T-helper 9 cell (primary cell): ENCODE measurements at places on chromosomes 6 and 20.
A peak's percentile ranks its signal among the peaks of the same experiment; 100 is the strongest.

GRCh38 chr20:47063407-47063806 lies 168.8 kb downstream of the EYA2 start:
- DNase-seq, result no peak

DNA sequence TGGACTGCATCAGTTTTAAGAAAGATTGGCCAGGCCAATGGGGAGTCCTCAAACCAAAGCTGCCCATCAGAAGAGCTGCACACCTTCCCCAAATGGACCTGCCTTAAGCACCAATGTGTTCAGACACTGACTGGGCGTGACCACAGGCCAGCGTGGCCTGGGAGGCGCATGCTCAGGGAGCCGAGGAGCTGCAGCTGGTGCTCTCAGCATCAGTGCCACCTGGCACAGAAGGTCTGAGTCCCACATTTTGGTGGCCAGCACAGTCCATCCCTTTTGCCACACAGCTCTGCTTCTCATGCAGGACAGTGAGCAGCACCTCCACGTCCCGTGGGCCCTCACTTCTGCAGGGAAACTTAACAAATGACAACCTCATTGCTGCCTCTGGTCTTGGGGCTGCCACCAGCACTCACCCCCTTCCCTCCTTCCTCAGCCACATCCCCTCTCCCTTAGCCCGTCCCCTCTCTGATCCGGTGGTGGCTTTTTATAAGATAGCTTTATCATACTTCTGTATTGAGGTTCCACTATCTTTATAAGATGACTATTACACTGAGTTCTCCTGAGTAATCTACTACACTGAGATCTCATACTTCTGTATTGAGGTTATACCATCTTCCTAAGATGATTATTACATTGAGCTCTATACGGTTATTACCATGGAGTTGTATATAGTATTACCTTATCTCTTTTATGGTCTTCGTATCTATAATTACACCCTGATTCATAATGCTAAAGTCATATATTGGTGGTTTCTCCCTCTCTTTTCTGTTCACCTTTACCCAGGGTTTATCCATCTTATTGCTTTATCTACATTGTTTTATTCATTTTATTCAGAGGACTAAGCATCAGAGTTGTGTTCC lies 109.1 kb downstream of the TOX2 start:
- no peak for DNase-seq

GRCh38 chr6:6918216-6918983 lies 189.4 kb upstream of the RREB1 start:
- no peak for DNase-seq

DNA sequence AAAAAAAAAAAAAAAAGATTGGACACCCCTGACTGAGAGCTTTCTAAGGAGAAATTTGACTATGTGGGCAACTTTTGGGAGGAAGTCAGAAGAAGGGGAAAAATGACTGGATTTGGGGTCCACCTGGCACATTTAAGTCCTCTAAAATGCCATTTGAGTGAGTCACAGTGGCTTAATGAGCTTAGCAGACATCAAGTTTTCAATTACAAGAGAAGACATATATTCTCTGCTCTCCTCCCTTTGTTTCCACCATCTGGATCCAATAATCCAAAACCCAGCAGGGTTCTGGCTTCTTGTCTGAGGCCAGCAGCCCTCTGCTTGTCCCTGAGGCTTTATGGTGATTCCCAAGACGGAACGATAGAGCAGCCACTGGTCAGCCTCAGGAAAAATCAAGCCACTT lies 6.9 kb downstream of the PI3 start:
- DNase-seq, result no peak

DNA sequence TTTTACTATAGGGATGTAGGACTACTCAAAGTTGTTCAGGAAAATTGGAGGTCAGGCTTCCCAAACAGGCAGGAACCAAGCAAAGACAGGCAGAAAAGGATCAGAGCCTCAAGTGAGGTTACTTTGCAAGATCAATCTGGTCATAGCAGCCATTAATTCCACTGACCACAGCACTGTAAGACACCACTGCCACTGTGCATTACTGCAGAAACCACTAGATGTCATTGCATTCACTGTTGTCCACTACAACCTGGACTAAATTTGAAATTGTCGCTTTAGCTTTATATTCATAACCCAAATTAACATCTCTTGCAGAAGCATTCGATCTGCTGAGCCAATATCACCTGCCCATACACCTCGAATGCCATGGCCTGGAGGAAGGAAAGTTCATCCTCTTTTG lies 126.9 kb upstream of the UFL1 start:
- no peak for DNase-seq

DNA sequence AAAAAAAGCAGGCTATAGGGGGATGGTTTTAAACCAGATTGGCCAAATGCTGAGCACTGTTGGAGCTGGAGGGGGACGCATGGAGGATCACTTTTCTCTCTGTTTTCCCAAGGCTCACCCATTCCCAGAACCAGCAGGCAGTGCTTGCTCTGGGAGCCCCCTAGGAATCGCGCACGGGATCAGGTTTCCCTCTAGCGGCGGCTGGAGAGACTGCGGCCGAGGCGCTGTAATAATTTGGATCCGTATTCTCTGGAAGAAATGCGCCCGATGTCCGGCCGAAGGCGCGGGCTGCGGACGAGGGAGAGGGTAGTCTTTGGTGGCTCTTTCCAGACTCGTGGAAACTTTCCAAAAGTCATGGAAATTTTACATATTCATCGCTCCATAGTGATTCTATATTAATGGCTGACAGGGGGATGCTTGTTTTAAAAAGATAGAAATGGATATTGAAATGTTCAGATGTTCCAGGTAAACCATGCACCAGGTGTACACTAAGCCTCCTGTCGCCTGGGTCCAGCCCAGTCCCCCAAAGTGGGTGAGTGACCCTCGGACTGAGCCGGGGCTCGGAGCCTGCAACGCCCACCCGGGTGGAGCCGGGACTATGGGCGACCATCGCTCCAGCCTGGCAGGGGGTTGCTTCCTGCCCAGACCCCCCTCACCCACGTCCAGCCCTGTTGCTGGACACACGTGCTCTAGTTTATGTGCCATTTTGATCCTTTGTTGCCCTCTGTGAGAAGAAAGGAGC lies 78.7 kb upstream of the PHACTR3 start:
- DNase-seq, result no peak

- no peak for DNase-seq
Measured at GRCh38 chr20:34445177-34446065, 70.8 kb upstream of the DYNLRB1 start.

GRCh38 chr6:160431226-160431625 lies 83.0 kb downstream of the SLC22A3 start:
- no peak for DNase-seq

- no peak for DNase-seq
Measured at GRCh38 chr6:163994566-163994965, 580.0 kb downstream of the QKI start.

DNA sequence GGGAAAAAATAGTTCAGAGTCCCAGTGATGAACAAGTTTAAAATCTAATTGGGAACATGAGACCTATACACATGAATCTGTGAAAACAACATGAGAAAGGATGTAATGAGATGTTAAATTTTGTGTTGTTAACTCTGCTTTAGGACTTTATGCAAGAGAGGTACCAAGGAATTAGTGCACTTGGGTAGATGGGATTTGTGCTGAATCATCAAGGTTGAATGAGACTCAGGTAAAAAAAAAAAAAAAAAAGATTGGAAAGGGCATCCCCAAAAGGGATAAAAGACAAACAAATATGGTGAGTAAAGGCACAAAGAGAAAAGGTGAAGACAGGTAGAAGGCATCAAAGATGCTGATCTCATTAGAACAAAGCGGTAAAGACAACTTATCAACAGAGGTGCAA lies 644.4 kb downstream of the CBLN4 start:
- no peak for DNase-seq

- DNase-seq, result no peak
Measured at GRCh38 chr6:80540700-80541099, 434.2 kb downstream of the BCKDHB start.

DNA sequence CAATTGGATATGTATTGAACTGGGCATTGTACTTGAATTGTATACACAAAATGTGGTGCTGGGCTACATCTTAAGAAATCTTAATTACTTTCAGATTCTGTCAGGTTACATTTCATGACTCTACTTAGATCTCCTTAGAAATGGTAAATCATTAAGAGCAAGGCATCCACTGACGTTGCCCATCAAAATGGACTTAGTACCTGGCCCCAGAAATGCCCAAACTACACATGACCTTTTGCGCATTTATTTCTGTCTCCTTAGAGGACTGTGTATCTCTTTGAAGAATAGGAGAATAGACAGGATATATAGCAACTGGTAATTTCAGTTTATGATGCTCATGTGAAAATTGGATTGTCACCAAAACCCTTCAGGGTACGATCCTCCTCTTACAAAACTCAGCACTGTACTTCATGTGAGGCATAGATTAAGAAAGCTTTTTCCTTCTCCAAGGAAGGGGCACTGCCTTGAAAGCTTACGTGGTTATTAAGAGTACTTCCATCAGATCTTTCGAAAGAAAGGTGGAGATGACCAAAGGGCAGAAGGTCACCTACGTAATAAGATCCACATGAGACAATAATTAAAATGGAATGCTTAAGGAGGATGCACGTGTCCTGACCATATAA lies 61.4 kb upstream of the BMP2 start:
- DNase-seq, result no peak

- DNase-seq, result peak; percentile 6
Measured at GRCh38 chr6:45714741-45715507, 300.7 kb downstream of the CLIC5 start.

DNA sequence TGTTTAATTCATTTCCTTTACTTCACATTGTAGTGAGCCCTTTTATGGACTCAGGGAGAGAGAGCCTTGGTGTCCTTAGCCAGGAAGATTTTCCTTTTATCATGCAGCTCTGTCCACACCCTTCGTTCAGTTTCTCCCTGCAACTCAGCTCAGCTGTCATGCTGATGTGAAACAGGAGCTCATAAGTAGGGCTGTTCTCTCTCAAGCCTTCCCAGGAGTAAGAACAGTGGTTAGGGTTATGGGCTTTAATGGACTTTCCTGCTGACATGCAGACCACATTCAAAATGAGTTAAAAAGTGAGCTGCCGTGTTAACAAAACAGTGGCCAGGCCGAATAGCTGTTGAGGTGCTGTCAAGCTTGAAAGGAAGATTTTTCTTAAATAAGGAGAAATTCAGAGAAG lies 104.1 kb downstream of the BCKDHB start:
- DNase-seq, result no peak

GRCh38 chr6:73290435-73290834 lies 27.4 kb upstream of the KHDC1 start:
- no peak for DNase-seq

GRCh38 chr6:4346659-4347333 lies 211.4 kb upstream of the ECI2 start:
- no peak for DNase-seq

- DNase-seq, result no peak
Measured at GRCh38 chr6:20947977-20948376, 413.7 kb downstream of the CDKAL1 start.

DNA sequence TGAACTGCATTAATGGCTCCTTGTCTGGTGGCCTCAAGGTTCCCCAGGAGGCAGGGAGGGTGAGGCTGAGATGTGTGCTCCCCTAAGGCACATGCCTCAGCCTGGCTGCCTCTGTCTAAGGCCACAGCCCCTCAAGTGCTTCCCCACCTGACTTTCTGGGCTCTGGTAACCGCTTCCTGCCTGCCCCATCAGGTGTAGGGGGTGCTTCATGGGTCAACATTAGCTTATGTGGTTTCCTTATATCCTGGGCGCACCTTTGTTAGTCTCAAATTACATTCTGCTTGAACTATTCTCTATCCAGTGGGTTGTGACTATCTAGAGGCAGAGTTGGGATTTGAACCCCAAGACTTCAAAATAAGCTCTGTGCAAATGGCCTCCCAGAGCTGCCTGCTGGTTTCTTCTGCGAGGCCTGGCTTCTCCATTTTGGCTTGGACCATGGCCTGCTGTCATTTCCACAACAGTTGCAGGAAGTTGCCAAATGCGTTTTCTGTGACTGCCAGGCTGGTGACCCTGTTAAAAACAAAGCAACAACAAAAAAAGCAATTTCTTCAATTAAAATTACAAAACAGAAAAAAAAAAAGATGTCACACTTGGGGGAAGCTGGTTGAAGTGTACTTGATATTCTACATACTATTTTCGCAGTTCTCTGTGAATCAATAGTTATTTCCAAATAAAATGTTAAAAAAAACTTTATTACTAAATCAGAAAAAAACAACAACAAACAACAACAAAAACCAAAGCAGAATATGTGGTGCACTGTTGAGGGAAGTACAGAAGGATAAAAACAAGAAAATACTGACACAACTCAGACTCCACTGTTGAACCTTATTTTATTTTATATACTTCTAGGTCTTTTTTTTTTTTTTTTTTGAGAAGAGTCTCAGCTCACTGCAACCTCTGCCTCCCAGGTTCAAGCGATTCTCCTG lies 20.0 kb upstream of the ZNFX1 start:
- no peak for DNase-seq

GRCh38 chr6:8780653-8781052 lies 345.3 kb upstream of the SLC35B3 start:
- no peak for DNase-seq

DNA sequence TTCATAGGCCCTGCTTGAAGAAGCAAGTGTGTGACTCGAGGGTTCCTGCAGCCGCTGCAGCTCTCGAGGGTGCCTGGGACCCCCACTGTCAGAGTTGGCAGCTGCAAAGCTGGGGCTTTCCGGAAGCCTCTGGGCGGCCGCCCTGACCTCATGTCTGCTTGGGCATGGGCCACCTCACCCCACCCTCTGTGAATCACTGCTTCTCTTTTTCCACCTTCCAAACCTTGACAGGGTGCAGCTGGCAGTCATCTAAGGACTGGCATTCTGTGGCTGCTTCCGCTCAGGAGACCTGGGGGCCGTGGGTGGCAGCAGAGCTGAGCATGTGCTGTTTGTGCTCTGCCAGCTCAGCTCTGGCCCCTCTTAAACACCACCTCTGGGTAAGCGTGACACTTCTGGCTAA lies 32.0 kb downstream of the ERMARD start:
- DNase-seq, result no peak

DNA sequence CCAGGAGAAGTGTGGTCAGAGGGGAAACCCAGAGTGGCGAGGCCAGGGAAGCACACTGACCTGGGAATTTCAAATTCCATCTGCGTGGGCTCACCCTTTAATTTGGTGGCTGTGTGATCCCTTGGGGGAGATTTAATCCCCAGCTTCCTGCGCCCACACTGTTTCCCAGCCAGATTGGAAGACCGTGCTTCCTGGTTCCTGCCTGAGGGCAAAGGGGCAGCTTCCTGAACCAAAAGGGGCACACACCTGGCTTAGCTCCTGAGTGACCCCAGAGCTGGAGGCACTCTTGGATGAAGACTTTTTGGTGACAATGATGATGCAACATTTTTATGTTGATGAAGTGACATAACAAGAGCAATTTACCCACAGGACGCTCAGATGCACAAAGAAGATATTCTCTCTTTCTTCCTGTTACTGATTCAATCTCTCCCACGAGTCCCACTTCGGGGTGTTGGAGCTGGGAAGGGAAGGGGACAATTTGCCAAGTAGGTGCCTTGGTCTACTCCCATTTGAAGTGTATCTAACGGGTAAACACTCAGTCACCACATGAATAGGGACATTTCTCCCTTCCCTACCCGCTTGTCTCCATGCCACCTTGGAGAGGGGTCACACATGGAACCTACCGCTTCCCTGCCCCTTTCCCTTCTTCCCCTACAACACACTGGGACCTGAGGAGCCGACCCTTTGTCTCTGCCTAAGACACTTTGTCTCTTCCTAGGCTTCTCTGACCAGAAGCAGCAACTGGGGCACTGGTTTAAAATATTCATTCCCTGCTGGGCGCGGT lies 28.6 kb upstream of the CDKN1A start:
- DNase-seq, result no peak

- no peak for DNase-seq
Measured at GRCh38 chr6:141685416-141685815, 447.3 kb upstream of the GJE1 start.

GRCh38 chr6:129331450-129332138 lies 378.4 kb downstream of the ARHGAP18 start:
- no peak for DNase-seq

GRCh38 chr6:169472786-169473416 lies 219.3 kb upstream of the THBS2 start:
- no peak for DNase-seq
